ENCODE measurements at places on chromosomes 16 and 17.

DNA sequence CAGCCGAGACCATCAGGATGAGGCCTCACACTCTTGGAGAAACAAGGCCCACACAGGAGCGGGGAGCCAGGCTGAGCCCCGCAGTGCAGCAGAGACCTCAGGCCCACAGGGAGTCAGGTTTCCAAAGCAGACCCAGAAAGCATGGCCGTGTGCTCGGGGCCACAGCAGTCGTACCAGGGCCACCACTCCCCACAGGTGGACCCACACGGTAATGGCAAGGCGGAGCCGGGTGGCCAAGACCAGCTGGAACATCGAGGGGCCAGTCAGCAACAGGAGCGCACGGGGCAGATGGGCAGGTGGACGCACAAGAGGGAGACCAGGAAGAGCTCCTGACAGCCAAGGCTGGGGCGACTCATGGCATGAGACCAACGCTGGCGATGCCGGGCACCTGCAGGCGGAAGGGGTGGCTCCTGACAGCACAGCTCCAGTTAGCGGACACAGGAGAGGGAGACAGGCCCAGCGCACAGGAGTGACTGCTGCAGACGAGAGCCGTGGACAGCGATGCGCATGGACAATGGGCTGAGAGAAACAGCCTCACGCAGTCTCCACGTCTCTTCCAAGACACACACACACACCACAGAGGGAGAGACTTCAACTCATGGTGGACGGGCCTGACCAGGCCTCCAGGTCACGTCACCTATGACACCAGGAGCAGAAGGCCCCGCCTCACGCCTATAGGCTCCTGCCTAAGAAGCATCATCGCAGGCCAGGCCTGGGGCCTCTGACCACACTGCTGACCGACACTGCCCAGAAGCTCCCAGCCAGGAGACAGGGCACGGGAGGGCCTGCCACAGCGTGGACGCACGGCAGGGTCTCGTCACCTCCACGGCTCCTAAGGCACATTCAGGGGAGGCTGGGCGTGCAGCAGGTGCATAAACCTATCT lies 58.6 kb downstream of the ZNF778 start:
- no peak for DNase-seq

DNA sequence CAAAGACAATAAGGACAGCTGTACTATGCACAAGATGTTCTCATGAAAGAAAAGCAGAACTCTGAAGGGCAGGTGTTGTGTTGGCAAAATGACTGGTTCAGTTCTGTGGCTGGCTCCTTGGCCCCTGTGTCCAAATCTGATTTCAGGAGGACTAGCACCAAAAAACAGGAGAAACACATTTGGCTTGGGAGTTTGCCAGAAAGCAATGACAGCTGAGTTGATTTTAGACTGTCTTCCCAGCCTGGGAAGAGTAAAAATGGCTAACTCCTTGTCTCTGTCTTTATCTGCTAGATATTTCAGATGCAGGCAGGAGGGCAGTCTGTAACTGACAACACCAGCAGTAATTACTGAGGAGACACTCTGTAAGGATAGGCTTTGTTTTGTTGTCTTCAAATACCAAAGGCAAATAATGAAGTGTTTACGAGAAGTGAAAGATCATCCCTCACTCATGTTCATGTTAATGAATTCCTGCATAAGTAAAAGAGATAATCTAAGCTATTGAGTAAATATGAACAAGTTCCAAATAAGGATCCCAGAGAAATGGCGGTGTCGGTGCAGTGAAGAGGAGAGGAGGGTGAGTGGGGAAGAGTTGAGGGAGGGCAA lies 989.0 kb downstream of the CDH11 start:
- DNase-seq, result no peak

GRCh38 chr17:59695945-59696681 lies 11.1 kb downstream of the PTRH2 start:
- peak; percentile 16 for DNase-seq

GRCh38 chr17:34153991-34154390 lies 101.1 kb upstream of the CCL2 start:
- DNase-seq, result no peak

DNA sequence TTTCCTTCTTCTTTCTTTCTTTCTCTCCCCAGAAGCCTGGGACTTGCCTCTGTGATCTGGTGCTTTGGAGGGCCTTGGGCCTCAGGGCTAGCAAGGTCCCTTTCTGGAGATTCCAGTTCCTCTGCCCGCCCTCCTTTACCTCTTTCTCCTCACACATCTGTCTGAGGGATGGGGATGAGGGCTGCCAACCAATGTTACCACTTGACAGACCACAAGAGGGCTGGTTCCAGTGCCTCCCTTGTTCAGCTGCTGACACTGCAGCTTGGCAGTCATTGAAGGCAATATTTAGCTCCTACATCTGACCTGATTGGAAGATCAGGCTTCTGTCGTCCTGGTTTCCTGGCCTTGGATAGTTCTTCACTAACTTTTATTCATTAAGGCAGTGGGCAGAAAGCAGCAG lies 3.6 kb upstream of the ZNF652 start:
- peak; percentile 61 for DNase-seq

- no peak for DNase-seq
Observed at GRCh38 chr17:80872501-80873306, 118.9 kb upstream of the CHMP6 start.

GRCh38 chr16:81784072-81784795 lies 5.1 kb downstream of the PLCG2 start:
- DNase-seq, result no peak

DNA sequence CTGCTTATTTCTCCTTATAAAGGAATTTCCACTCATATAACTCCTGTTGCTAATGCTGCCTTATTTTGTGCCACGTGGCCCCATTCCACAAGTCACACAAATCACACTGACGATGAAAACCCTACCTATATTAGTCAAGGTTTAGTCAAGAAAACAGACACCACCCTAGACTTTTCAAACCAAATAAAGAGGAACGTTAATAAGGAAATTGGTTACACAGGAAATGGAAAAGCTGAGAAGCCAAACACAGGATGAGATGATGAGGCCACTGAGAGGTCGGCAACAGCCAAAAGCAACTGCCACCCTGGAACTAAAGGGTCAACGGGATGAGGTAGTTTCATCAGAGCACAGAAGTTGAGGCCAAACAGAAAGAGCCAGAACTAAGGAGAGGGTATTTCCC lies 47.3 kb upstream of the ALOX12 start:
- no peak for DNase-seq

- no peak for DNase-seq
Observed at GRCh38 chr17:70780031-70780430, 610.7 kb downstream of the KCNJ2 start.

GRCh38 chr17:80071116-80071841 lies 30.1 kb upstream of the GAA start:
- no peak for DNase-seq

DNA sequence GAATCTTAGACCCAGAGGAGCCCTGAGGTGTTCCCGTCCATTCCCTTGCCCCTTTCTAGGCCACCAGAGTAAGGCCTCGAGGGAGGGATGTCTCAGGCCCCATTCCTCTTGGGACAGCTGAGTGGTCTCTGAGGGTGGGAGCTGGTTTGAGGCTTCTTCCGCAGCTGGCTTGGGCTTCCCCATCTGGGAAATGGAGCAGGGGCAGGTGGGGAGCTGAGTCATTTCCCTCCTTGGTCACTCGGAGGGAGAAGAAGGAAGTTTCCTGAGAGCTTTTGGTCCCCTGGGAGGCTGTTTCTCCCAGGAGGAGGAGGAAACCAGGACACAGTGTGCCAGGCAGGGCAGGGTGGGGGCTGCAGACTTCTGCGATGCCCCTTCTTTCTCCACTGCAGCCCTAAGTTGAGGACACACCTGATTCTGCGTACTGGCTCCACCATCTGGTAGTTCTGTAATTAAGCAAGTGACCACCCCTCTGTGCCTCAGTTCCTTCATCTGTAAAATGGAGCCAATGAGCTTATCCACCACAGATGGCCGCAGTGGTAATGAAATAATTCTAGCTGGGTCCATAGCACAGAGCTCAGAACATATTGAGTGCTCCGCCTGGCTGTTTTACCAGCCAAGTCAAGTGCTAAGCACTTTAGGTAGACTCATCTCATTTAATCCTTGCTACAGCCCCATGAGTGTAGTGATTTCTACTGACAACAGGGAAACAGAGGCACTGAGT lies 1.6 kb upstream of the KCNJ12 start:
- peak; percentile 47 for DNase-seq

DNA sequence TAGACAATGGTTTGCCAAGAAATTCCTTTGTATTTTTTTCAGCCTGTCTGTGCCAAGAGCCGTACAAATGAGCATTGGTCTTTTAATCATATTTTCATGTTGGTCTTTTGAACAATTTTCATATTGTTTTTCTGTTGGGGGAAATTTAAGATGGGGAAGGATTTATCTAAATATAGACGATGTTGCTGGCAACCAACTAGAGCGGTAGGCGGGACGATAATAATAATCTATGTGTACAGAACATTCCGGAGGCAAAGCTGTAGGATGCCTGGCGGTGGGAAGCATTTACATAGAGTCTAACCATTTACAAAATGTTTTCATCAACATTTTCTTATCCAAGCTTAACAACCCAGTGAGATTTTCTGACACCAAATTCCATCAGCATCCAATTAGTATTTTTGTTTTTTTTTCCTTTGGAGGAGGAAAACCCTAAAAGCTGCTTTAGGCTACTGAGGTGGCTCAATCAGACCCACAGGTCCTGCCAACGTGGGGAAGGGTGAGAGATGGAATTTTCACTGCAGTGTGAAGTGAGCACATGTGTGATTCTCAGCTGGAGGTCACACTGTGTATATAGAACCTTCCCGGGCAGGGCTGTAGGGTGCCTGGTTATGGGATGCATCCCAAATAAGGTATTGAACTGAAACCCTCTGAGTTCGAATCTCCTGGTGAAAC lies 11.7 kb upstream of the SEC14L1 start:
- no peak for DNase-seq

GRCh38 chr17:82414548-82415281 lies 3.4 kb upstream of the HEXD start:
- peak; percentile 86 for DNase-seq

GRCh38 chr17:17667231-17667630 lies 14.0 kb upstream of the RAI1 start:
- DNase-seq, result no peak

DNA sequence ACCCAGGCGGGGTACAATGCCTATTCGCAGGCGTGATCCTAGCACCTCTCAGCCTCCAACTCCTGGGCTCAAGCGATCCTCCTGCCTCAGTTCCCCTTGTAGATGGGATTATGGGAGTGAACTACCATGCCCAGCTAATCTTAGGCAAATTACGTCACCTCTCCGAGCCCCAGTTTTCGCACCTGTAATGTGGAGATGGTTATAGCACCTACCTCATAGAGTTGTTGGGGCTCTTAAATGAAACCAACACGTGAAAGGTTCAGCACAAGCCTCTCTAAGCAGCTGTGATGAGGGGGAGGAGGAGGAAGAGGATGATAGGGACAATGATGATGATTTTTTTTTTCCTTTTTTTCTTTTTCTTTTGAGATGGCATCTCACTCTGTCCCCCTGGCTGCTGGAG lies 59.9 kb downstream of the ABR start:
- DNase-seq, result no peak

DNA sequence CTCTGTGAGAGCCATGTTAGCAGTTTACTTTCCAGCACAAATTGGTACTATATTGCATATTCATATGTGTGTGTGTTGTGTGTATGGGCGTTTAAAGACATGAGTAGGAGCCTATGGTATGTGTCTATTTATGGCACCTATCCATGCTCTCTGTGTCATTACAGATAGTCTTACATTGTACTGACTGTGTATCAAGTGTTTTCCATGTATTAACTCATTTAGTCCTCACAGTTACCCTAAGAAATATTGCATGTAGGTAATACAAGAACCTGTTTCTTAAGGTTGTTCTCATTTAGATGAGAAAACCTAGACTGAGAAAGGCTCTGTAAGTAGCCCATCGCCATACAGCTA lies 1.6 kb downstream of the ALG1 start:
- DNase-seq, result no peak

GRCh38 chr17:45345554-45346215 lies 28.9 kb upstream of the MAP3K14 start:
- DNase-seq, result peak; percentile 93

GRCh38 chr17:78763561-78763960 lies 18.5 kb downstream of the CYTH1 start:
- no peak for DNase-seq

- DNase-seq, result no peak
Observed at GRCh38 chr17:76204277-76204676, 36.0 kb downstream of the RNF157 start.

- no peak for DNase-seq
Observed at GRCh38 chr17:970364-970763, 9.2 kb downstream of the NXN start.

GRCh38 chr17:69763503-69763902 lies 311.5 kb upstream of the KCNJ16 start:
- no peak for DNase-seq

DNA sequence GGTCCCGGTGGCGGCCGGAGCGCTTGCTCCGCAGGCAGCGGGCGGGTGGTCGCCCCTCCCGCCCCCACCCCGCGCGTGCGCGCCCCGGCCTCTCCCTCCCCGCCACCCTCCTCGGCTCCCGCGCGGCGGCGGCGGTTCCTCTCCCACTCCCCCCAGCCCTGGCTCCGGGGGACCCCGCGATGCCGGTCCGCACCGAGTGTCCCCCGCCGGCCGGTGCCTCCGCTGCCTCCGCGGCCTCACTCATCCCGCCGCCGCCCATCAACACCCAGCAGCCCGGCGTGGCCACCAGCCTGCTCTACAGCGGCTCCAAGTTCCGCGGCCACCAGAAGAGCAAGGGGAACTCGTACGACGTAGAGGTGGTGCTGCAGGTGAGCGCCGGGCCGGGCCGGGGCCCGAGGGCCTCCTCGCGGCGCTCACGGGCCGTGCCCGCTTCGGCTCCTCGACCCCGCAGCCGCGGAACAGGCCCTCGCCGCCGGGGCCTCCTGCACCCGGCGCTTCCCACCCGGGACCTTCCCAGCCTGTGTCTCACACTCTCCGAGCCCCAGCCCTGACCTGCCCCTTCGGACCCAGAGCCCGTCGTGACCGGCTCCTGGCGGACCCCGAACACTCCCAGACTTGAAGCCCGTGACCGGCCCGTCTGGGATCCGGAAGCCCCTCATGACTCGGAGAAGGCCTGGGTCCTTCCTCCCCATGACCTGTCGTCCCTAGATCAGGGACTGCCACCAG lies 490 bp downstream of the GID4 start:
- no peak for DNase-seq

GRCh38 chr17:71213936-71214335 lies 906.9 kb upstream of the SOX9 start:
- DNase-seq, result no peak

- peak; percentile 76 for DNase-seq
Observed at GRCh38 chr16:4115209-4115948, 863 bp downstream of the ADCY9 start.

GRCh38 chr16:35306915-35307314 lies 1847.5 kb downstream of the TP53TG3F start:
- no peak for DNase-seq

- DNase-seq, result no peak
Observed at GRCh38 chr17:61805399-61805798, 57.9 kb downstream of the BRIP1 start.

- DNase-seq, result no peak
Observed at GRCh38 chr17:64231567-64232141, 31.4 kb downstream of the TEX2 start.

- no peak for DNase-seq
Observed at GRCh38 chr17:45722161-45722560, 62.0 kb upstream of the CRHR1 start.

All from A673 (cell line).